ENCODE measurements at places on chromosomes 5 and 9.

DNA sequence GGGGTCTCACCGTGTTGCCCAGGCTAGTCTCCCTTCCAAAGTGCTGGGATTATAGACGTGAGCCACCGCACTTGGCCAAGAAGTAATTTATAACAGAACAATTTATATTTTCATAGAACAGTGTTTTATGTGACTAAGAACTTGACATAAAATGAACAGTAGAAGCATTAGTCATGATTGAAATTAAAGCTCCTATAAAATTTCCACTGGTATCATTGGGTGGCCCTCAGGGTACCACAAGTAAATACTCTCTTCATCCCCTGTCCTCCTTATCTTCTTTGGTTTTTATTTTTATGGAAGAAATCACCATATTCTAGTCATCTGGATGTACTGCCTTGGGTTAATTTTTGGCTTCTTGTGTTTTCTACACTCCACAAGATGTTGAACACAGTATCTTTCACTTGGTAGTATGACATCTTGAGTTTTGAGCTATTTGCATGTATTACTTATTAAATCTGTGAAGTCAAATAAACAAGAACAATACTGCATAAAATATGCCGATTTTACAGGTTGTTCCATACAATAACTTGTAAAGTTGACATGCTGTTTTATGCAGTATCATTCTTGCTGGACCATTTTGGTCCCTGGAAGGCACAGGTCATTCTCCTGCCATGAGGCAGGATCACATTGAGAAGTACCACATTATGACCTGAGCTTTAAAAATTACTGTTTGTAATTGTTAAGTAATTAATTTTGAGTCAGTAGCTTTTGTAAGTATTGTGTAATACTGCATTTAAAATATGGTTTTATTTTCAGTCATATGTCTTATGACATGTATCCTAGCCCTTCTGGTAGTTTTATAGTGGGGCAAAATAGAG is 24.4 kb downstream of the LMNB1 start:
- no peak for DNase-seq

DNA sequence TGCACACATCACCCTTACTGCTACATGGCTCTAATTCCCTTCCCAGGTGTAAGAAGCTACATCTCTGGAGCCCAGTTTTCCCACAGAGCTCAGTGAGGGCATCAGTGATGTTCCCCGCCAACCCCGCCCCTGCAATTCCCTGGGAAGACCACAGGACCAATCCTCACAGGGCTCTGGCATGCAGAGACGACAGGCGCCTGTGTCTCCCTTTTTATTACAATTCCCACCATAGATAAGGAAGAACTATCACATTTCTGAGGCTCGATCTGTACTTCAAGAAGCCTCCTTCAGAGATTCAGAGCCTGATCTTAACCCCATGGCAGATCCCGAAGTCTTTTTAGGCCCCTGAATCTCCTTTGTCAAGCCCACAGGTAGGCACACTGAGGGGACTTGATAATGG is at the start of gene OR1L6:
Gene OR1L6, plus strand, starts transcription at position 301 of the 400 bp plus-strand sequence. CDS start 7,545 bp downstream, outside the sequence.
- no peak for DNase-seq

DNA sequence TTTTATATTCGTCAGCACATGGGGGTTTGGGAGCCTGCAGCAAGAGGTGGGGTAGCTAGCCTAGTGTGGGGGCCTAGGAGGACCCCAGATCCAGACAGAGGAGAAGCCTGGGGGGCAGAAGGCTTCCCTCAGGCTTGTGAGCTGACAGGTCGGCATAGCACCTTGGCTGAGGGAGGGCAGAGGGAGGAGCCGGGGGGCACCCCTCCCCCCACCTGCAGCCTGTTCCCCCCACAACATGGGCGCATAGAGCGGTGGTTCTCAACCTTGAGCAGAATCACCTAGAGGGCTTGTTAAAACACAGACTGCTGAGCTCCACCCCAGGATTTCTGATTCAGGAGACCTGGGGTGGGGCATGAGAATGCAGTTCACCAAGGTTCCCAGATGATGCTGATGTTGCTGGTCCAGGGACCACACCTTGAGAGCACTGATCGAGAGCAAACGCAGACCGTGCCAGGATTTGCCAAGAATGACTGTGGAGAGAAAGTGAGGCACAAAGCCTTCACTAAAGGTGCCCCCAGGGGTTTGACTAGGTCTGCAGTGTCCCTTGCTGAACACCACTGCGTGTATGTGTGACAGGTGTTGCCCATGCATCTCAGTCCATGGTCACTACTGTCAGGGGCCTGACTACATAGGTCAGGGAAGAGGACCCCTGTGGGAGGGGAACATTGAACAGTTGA is 163.3 kb downstream of the MACROH2A1 start:
- DNase-seq, result no peak

GRCh38 chr9:652914-653313 is 188.6 kb upstream of the DMRT1 start:
- no peak for DNase-seq

DNA sequence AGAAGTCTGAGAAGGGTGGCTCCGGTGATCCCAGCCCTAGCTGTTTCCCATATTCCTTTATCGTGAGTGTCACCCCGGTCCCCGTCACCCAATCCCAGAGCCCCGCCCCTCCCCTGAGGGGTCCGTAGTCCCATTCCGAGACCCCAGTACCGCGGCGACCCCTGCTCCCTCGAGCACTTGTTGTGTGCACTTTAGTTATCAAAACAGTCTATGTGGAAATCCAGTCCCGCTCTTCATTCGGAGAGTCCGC is 223 bp downstream of the LRSAM1 start:
- no peak for DNase-seq

All from natural killer cell (primary cell).